ENCODE measurements at places on chromosomes 1 and 21.

- no peak for DNase-seq
These were observed 22.0 kb downstream of the SYT6 start for GRCh38 chr1:114131526-114132220.

GRCh38 chr1:76562292-76562691 is 305.0 kb upstream of the ST6GALNAC5 start:
- no peak for DNase-seq

GRCh38 chr1:166017395-166017794 is 149.4 kb downstream of the FAM78B start:
- no peak for DNase-seq

GRCh38 chr1:193846876-193847604 is 660.6 kb upstream of the B3GALT2 start:
- DNase-seq = no peak

- DNase-seq = no peak
These were observed 64.5 kb upstream of the LYST start for GRCh38 chr1:235931171-235931738.

- DNase-seq = peak; percentile 80
These were observed 1.0 kb downstream of the PLEKHG5 start for GRCh38 chr1:6490181-6491080.

DNA sequence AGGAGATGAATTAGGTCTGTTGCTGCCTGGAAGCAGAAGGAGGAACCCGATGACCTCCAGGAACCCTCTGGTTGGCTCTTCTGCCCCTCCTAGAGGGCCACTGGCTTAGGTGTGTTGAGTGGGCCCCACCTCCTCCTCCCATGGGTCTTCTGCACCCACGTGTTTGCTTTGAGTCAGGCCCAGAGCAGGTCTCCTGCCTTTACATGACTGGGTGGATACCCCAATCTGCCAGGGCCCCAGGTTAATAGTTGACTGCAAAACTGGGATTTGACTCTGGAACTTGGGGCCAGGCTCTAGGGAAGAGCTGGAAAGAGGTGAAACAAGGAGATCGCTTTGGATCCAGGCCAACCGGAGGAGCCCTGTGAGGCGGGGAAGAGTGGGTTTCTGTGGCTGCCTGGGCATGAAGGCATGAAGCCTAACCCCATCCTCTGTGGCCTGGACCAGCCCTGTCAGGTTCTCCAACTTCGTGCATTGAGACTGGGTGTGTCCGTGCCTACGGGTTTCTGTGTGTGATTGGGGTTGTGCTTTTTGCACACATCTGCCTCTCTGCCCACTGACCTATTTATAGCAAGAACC is 7.8 kb upstream of the LAD1 start:
- DNase-seq = no peak

GRCh38 chr1:222523852-222524251 is 24.1 kb downstream of the HHIPL2 start:
- no peak for DNase-seq

DNA sequence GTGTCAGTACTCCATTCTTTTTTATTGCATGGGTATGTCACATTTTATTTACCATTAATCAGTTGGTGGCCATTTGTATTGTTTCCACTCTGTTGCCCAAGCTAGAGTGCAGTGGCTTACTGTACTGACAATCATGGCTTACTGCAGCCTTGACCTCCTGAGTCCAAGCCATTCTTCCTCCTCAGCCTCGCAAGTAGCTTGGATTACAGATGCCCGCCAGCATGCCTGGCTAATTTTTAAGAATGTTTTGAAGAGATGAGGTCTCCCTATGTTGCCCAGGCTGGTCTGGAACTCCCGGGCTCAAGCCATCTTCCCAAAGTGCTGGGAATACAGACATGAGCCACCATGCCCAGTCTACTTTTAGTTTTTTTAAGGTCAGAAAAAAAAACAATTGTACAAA is 813 bp upstream of the SFT2D2 start:
- DNase-seq = no peak

- DNase-seq = no peak
These were observed 126.1 kb downstream of the LIPI start for GRCh38 chr21:14084701-14085100.

DNA sequence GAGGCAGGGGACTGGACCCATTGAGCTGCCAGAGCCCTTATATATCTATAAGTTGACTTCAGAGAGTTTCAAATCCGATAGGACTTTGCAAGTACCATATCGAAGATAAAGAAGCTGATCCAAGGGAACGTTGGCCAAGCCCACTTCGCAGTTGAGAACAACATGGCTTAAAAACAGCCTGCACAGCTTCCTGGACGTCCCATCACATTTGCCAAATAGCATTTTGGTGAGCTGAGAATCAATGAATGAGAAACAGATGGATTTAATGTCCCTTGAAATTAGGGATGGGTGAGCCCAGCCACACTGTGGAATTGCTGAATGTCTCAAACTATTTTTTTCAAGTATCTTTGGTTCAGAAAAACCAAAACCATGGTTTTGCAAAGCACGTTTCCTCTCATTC is 64.8 kb downstream of the KCNJ15 start:
- no peak for DNase-seq

DNA sequence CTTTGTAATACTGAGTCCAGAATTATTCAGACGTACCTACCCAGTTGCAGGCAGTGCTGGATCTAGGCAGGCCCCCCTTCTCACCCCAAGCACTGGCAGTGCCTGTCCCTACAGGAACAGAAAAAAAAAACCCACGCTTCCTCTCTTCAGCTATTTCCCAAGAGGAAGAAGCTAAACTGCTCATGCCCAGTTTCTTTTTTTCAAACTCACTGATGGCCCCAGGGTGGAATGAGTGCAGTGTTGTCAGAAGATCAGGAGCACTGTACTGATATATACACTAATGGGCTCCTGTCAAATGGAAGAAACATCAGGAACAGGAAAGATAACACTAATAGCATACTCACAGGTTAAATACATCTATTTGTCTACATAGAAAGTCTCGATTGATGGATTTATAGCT is 28.2 kb upstream of the DOCK7 start:
- DNase-seq = no peak

DNA sequence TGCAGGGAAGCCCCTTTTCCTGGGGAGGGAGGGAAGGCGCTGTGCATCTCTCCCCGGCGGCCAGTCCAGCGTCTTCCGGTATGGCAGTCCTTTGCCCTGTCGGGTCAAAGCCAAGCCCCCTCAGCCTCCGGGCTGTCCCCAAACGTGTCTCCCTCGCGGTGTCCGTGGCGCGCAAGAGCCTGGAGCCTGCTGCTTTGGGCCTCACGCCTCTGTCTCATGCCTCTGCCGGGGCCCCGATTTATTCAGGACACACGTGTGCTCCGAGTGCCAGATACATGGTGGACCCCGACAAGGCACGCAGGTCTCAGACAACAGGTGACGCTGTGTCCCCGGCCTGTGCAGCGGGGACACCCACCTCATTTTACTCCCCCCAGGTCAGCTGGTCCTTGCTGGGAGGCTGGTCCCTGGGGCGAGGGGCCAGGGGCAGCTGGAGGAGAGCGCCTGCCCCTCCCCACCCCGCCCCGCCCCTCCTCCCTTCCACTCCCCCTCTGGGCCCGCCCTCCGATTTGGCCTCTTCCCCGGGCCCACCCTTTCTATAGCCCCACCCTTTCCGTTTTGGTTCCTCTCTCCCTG is 176.7 kb downstream of the CAMTA1 start:
- no peak for DNase-seq

- no peak for DNase-seq
These were observed 86.8 kb downstream of the ADGRL2 start for GRCh38 chr1:81887421-81888144.

- no peak for DNase-seq
These were observed 40.8 kb upstream of the ACOT11 start for GRCh38 chr1:54507033-54507870.

- DNase-seq = no peak
These were observed 30.4 kb downstream of the PRRX1 start for GRCh38 chr1:170694172-170694926.
